C1 segment of cervical spinal cord (tissue), 14 donors: ENCODE measurements at places on chromosomes 16 and 17.

- no peak for DNase-seq
Measured at GRCh38 chr17:36597866-36598777, 3.3 kb upstream of the MRM1 start.

GRCh38 chr17:32962320-32962711 lies 29.3 kb upstream of the SPACA3 start:
- DNase-seq, result no peak

DNA sequence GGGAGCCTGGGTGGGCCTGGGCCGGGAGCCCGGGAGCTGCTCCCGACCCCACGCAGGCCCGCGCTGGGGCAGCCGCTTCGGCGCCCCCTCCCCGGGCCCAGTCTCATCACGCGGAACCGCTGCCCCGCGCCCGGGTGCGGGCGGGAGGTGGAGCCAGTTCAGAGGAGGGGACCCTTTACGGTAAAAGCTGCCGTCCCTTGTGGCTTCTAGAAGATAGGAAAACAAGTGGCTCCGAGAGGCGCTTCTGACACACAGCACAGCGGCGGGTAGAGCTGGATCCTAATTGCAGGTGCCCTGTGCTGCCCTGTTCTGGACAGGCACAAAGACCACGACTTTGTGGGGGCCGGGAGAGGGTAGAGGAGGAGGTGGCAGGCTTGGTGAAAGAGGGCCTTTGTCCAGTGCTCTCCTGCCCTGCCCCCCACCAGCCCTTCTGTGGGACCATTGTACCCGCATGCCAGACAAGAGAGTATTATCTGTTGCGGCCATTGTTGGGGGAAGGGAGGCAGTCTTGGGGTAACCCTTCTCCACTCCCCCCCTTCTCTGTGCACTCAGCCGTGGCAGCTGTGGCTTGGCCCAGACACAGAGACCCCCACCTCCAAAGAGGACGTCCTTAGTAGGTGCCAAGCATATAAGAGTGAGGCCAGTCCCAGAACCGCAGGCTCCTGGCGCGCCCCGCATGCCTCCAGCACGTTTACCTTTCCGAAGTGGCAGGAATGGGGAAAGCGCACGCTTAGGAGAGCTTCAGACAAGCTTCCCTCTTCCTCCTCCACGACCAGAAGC lies 736 bp downstream of the CNP start:
- DNase-seq, result peak; percentile 86

DNA sequence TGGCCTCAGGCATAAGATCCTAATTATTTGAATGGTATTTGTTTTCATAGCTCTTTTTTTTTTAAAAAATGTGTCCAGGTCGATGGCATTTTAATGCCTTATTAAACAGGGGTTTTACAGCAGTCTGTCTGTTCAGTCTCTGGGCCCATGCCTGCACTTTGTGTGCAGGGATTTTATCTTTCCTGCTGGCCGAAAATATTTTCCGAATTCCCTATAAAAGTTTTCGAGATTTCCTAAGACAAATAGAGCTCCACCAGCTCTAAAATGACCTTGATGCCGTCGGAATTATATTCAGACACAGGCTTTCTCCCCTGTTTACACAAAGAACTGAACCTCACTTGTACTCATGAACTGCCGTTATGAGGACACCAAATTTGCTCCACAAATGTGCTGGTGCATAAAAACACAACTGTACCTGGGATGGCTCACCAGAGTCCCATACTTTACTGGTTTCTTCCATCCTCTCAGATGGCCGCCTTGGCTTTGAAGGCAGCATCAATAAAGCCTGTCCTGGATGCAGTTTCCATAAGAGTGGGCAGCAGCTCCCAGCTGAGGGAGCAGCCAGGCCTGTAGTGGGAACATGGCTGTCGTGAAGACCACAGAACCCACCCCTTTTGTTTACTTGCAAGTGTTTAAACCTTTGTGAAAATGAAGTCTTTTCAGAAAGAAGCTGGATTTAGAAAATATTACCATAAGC lies 44.9 kb downstream of the TBX4 start:
- DNase-seq, result no peak

DNA sequence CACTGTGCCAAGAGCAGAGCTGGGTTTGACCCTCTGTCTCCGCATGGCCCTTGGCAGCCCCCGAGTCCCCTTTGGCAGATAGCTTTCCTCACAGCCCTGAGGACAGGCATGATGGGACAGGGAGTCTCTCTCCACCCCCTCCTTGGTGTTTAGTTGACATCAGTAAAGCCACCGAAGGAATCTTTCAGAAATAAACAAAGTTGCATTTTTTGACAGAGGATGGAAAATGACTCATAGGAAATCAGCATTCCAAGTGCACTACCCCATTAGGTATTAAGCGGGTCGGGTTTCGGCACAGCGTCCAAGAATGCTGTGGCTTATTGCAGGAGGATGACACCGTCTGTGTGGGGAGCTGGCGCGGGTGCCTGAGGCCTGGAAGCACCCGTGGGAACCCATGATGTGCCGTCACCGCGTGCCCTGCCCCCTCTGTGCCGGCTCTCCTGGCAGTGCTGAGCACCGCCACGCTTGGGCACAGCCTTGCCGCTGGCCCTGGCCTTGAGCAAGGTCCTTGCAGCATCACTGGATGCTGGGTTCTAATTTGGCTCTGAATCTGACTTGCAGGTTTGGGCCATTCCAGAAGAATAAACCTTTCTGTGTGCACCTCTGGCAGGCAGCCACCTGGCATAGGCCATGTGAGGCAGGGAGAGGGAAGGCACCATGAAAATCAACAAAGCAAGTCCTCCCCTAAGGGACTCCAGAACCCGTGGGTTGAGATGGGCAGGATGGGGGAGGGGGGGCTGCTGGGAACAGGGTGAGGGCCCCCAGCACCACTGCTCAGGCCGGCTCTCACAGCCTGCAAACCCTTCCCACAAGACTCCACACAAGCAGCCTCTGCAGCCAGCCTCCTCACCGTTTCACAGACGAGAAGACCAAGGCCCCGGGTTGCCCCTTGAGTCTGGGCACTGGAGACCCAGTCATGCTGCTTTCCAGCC lies 50.5 kb upstream of the ZNF469 start:
- no peak for DNase-seq

DNA sequence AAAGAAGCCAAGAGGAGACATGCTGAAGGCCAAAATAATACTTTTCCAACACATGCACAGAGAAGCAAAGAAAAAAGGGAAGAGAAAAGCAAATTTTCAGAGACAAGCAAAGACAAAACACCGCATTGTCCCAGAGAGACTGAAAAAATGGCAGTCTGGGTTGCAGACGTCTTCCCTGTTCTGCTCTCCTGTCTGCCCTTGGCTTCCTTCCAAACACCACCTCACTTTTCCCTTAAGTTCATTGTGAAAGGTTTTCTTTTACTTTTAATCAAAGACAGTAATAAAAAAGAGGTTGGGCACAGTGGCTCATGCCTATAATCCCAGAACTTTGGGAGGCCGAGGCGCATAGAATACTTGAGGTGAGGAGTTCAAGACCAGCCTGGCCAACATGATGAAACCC lies 21.2 kb upstream of the VAT1L start:
- no peak for DNase-seq

GRCh38 chr17:79420318-79421243 lies 190.3 kb downstream of the RBFOX3 start:
- DNase-seq, result no peak

- no peak for DNase-seq
Measured at GRCh38 chr17:81237591-81238489, 1.0 kb downstream of the TEPSIN start.

DNA sequence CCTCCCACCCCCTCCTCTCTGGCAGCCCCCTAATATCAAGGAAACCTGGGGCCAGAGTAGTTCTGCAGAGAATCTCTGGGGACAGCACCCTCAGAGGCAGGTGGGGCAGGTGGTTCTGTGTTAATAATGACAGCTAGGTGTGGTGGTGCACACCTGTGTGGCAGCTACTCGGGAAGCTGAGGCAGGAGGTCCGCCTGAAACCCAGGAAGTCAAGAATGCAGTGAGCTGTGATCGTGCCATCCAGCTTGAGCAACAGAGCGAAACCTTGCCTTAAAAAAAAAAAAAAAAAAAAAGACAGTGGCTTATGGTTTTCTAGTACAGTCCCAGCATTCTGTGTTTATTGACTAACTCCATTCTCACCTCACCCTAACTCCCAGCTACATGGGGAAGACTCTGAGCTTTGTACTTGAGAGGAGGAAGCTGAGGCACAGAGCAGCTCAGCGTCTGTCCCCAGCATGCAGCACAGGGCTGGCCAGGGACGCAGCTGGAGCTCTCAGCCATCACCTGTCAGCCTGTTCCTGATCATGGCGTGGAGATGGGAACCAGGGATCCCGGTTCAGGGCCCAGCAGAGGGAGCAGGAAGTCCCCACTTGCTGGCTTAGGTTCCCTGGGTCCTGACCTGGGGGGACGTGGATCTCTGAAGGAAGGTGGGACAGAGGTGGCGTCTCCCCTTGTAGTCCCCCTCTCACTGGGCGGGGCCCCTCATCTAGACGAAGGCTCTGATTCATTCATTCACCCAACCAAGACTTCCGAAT lies 6.1 kb downstream of the DBNDD1 start:
- no peak for DNase-seq

GRCh38 chr16:82715160-82715559 lies 88.4 kb downstream of the CDH13 start:
- no peak for DNase-seq

DNA sequence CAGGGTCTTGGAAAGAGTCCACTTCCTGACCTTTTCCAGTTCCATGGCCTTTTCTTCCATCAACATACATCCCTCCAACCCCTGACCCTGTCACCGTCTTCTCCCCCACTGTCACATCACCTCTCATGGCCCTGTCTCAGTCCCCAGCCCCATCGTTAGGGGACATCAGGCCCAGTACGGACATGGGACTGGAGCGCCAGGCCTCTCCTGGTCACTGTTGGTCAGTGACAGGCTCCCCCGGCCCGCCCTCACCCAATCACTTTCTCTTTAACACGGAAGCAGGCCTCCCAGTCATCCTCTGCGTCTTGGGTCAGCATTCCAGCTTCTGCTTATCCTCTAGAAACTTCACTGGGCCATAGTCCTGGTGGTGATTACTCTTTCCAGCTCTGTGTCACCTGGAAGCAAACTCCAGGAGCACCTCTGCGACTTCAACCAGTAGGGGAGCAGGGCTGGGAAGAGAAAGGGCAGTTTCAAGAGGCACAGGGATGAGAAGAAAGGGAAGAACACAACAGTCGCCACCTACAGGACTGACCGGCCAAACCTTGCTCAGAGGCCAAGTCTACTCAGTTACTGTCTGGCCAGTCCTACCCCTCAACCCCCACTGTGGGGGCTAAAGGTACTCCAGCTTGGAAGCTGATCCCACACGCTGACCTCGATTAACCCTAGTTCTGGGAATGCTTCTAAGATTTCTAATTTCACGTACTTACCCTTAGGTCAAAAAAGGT lies 15.9 kb upstream of the ICAM2 start:
- no peak for DNase-seq

- no peak for DNase-seq
Measured at GRCh38 chr16:85379041-85380001, 233.8 kb upstream of the GSE1 start.

- peak; percentile 16 for DNase-seq
Measured at GRCh38 chr17:49851387-49852291, 3.8 kb upstream of the TAC4 start.

- DNase-seq, result no peak
Measured at GRCh38 chr17:20930081-20930760, 112.6 kb downstream of the USP22 start.

DNA sequence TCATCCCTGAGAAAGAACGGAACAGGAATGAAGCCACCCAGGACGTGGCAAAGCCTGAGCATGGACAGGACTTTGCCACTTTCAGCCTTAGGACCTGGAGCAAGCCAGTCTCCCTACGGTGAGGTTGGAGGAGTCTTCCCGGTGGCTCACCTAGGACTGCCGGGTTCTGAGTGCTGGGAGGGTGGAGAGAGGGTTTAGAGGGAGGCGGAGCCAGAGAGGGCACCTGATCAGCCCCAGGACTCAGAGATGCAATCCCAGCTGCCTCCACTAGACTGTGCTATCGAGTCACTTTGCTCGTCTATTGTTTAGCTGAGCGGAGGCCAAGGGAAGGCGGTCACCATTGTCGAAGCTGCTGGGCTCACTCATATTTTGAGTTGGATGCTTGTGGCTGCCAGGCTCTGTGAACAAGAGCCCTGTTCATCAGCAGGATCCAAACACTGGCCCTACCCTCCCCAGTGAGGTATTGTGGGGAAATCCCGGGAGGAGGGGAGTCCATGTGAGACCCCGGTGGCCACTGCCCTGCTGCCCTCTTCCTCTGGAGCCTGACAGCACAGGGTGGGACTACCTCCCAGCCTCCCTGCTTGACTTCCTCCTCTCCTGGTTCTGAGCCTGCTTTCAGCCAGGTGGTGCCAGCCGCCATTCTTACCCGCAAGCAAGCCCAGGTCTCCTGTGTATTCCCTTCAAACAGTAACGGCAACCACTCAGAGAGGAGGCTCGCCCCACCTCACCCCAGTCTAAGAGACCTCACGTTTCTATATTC lies 7.0 kb downstream of the KRT14 start:
- DNase-seq, result peak; percentile 5

- no peak for DNase-seq
Measured at GRCh38 chr16:53041320-53042051, 11.2 kb downstream of the CHD9NB start.

DNA sequence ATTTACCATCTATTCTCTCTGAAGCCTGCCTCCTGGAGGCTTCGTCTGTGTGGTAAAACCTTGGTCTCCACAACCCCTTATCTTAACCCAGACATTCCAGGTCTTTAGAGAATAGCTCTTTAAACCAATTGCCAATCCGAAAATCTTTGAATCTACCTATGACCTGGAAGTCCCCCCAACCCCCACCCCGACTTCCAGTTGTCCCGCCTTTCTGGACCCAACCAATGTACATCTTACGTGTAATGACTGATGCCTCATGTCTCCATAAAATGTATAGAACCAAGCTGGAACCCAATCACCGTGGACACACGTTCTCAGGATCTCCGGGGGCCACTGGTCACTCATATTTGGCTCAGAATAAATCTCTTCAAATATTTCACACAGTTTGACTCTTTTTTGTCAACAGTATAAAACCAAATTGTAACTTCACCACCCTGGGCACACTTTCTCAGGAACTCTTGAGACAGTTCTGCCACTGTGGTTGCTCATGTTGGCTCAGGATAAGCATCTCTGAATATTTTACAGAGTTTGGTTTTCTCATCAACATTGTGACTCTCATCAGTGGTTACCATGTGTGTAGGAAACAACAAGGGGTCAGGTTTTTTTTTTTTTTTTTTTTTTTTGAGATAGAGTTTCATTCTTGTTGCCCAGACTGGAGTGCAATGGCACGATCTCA lies 18.1 kb upstream of the DNAH17 start:
- DNase-seq, result no peak

- peak; percentile 12 for DNase-seq
Measured at GRCh38 chr16:1163567-1164055, 10.7 kb downstream of the CACNA1H start.

GRCh38 chr16:8867216-8867931 lies 1.4 kb downstream of the CARHSP1 start:
- DNase-seq, result no peak

DNA sequence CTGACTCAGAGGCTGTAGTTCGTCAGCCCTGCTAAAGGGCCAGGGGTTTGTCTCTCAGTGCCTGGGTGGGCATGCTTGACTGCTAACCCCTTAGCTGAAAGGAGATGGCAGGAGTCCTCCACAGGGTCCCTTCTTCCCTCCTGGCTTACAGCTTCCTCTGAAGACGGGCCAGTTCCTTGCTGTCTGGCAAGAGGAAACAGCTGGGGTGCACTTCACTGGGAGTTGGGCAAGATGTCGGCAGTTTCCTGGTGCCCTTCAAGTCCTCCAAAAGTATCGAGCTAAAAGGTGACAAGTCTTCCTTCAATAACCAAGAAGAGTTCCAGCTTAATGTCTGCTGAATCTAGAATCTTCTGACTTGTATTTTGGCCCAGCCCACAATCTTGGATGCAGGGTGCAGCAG lies 23.4 kb downstream of the NUP85 start:
- no peak for DNase-seq

- no peak for DNase-seq
Measured at GRCh38 chr16:82900559-82900958, 273.8 kb downstream of the CDH13 start.

GRCh38 chr16:67278773-67279295 lies 498 bp upstream of the PLEKHG4 start:
- no peak for DNase-seq
